ENCODE measurements at places on chromosomes 3 and 15.

DNA sequence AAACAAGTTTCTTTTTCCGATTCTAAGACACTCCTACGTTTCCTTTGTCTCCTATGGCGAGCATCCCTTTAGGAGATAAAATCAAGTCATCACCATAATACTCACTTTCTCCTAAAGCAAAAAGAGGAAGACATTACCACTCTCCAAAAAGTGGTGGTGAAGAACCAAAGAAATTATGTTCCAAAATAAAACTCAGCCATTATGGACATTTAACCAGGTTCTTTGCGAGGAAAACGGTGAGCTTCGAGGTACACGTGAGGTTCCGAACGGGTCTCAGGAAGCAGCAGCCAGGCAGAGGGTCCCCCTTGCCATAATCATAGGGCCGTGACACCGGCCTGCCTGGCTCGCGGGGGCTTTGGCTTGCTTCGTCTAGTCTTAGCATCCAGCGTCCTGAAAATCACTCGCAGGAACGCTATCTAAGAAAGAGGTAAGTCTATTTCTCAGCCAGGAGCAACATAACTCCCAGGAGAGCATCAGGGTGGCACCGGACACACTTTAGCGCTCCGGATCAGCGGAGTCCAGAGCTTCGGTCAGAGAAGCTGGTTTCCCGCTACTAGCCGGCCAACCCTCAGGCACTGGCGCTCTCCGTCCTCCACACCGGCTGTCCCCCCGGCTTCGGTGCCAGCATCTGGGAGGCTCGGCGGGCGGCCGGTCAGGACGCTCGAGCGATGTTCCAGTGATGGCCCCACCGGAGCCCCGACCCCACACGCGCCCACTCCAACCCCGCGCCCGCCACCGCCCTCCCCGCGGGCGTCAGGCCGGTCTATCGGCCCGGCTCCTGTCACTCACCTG is 581 bp downstream of the IP6K1 start:
- no peak for DNase-seq

DNA sequence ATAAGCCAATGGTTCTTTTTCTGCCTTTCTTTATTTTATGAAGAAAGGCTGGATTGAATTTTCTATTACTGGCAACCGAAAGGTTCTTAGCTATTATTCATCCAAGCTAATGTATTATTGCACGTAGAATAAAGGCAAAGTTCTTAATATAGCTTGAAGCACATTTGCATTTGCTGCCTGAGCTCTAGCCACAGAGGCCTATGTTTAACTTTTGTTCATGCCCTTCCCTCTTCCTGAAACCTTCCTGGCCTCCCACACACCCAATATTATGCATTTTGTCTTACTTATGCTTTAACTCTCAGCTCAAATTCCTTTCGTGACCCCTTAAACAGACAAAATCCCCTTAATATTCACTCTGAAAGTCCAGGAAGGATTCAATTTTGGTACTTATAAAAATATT is 71.0 kb upstream of the ZNF280D start:
- DNase-seq: no peak

GRCh38 chr15:69508659-69509058 is 56.0 kb downstream of the RPLP1 start:
- no peak for DNase-seq

GRCh38 chr3:123188058-123188457 is 13.7 kb upstream of the SEC22A start:
- DNase-seq: no peak

GRCh38 chr3:132756108-132756650 is 34.0 kb upstream of the NPHP3 start:
- no peak for DNase-seq

DNA sequence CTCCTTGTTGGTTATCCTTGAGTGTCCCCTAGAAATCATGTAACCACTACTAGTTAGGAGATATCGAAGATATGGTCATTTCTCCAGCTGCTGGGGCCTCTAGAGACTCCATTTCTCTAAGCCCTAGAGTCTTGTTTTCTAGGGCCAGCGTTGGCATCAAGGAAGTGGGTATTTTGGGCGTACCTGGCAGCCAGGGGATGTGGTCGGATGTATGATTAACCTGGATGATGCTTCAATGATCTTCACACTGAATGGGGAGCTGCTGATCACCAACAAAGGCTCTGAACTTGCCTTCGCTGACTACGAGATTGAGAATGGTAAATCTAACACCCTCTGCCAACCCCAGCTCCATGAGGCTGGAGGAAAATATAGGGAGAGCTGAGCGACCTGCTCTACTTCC is 325.5 kb downstream of the RYR3 start:
- no peak for DNase-seq

- DNase-seq: no peak
Observed at GRCh38 chr3:121436074-121436473, 109.7 kb downstream of the POLQ start.

DNA sequence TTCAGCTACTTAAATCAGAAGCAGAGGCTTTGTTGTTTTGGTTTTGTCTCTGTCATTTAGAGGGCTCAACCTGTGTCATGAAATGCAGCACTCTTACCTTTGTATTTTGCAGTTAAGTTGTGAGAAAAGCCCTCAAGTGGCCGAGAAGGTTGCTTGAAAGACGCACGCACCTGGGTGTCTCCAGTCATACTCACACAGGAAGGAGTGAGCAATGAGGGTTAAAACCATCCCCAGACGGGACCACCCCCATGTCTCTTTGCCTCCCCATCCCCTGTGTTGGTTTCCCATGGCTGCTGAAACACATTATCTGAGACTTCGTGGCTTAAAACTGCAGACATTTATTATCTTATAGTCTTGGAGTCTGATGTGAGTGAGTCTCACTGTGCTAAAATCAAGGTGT is 376.1 kb upstream of the CFAP20DC start:
- DNase-seq: peak; percentile 30

DNA sequence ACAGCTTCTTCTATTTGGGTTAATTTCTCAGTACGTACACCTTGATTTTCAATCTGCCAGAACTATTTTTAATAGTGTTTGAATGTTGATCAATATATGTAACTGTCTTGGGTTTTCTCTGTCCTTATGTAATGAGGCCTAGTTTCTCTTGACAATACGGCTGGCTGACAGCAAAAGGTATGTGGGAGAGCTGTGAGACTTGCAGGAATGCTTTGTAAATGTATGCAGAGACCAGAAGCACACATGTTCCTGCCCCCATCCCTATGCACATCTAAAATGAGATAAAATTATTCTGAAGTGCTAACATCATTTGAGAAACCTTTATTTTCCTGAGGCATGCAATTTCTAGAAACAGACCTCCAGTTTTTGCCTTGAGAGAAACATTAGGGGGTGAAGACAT is 593.8 kb upstream of the GBE1 start:
- no peak for DNase-seq

- no peak for DNase-seq
Observed at GRCh38 chr3:176757429-176757828, 439.9 kb downstream of the TBL1XR1 start.

DNA sequence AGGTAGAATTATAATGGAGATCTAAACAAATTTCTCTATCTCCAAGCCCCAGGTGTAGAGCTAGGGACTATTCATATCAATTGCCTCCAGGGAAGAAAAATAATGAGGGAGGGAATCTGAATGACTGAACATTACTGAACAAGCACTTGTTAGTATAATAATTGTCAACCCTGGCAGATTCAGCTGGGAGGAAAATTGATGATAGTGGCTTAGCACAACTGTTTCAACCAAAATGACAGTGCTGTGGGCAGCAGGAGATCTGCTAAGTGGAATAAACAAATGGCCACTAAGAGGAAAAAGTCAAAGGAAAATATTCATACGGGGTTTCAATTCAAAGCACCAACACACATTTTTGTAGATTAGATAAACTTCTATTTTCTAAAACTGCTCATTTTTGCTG is 294.9 kb upstream of the ZNF385D start:
- no peak for DNase-seq

- no peak for DNase-seq
Observed at GRCh38 chr3:114421204-114421603, 127.4 kb downstream of the TIGIT start.

DNA sequence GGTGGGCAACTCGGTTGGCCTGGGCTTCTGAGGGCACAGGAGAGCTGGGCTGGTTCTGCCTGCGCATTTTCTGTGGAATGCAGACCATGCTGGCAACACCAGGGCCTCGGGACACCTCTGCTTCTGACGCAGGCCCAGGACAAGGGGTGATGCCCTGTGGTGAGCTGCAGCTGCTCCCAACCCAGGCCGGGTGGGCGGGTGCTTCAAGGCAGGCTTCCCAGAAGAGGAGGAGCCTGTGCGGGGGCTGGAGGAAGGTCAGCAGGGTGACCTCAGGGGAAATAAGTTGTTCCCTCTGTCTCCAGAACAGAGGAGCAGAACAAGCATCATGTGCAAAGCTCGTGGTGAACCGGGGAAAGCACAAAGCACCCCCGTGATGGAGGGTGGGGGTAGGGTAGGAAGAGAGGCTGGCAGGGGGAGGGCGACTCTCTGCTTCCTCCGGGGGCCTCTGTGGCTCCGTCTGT is 11.0 kb upstream of the PLXNA1 start:
- DNase-seq: no peak

DNA sequence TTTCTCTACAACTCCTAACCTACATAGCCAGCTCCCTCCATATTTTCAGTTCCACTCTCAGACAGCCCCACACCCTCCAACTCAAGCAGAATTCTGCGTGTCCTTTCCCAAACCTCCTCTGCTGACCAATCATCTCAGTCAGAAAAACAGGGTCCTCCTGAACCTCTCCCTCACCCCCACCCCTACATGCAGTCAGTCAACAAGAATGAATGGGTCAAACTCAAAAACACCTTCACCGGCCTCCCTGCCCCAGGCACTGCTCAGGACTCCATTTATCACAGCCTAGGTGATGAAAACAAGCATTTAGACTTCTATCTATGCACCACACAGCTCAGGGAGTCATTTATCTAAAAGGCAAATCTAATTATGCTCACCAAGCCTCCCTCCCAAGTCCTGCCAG is 32.4 kb downstream of the MYL3 start:
- DNase-seq: no peak

GRCh38 chr3:52798376-52798977 is 3.9 kb downstream of the ITIH3 start:
- no peak for DNase-seq

DNA sequence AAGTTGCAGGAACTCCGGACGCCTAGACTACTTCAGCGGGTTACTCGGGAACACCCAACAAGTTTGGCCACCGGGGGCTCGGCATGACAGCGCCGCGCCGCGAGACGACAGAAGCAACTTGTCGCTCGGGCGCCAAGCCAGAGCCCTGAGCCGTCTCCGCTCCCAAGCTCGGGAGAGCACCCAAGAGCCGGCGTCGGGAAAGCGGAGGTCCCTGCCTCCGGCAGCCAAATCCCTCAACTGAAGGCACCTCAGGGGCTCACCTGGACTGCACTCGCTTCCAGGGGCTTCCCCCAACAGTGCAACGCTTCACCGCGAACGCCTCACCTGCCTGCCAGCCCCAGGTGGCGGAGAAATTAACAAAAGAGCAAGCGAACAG is 640 bp downstream of the MB21D2 start:
- DNase-seq: no peak

DNA sequence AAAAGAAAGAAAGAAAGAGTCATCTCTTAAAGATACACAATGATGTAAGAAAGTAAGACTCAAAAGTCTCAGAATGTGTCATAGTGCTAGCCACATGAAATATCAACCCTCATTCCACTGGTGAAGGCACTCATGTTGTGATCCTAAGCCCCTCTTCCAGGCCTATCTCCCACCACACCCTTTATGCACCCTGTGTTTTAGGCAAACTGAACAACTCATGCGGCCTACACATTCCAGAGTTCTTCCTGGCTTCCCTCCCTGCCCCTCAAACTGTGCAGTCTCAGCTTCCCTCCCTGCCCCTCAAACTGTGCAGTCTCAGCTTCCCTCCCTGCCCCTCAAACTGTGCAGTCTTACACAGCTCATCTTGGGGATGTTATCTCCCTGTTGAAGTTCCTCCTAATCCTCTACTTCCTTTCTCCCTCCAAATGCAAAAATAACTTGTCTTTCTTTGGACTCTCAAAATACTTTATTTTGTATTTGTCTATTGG is 69.0 kb upstream of the FNDC3B start:
- no peak for DNase-seq

DNA sequence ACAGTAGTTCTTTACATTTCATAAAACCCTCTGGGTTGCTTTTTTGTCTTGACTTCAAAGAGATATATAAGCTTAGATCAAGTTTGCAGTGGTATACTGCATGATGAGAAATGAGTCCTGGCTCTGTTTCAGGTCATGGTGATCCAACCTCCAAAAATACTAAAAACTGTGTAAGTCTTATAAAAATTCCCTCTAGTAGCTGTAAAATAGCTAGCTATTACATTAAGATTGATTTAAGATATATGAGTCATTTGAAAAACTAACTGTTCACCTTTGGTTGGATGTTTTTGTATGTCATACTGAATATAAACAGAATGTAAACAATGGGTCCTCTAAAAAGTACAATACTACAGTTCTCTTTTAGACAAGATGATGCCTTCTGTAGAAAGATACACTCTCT is 879.2 kb downstream of the ROBO1 start:
- no peak for DNase-seq

- DNase-seq: no peak
Observed at GRCh38 chr15:41577863-41578735, 19.1 kb downstream of the TYRO3 start.

GRCh38 chr15:54559405-54560069 is 581.3 kb downstream of the UNC13C start:
- DNase-seq: no peak

DNA sequence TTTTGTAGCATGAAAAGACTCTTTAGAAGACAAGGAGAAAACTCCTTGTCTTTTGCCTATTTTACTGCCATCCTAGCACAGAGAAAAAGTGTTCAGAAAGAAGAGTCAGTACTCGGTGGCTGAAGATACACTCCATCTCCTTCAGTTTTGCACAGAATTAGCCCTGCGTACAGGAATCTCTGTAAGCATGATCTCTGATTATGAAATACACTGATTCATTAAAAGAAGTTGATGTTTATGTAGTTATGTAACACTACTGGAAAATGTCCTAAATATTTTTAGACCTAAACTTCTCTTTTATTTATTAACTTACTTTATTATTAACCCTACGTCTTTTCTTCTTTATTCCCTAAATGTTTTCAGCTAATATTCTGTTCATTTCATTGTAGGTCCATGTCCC is 138.4 kb downstream of the LEKR1 start:
- no peak for DNase-seq

DNA sequence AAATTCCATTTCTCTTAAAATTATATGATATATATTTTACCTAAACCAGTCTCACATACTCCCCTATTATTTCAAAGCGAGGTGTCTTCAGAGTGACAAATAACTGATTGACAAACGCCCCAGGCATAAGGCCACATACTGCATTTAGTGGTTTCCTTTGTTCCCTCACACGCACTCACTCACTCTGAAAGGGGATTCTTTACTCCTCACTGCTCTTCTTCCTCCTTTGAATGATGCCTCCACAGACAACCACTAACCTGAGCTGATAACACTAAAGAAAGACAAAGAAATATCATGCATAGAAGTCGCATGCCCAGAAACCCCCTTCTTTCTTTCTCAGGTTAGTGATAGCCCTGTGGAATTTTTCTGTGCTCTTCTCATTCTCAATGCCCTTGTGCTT is 24.1 kb upstream of the BBX start:
- no peak for DNase-seq

- DNase-seq: no peak
Observed at GRCh38 chr3:71708476-71709105, 16.6 kb downstream of the EIF4E3 start.

All from activated T-helper 1 cell treated with Interleukin-2 at 50 U/mL for 16 hours (primary cell).